ENCODE measurements at places on chromosomes 16 and 17. TPM values are rescaled to one million over a fixed set of nuclear protein-coding genes. Genes with fewer than 3 reads are reported as not detected.

HAS3 gene
- total RNA-seq: 0.40 TPM

GRCh38 chr17:13600475-13601321, 1.0 kb downstream of the HS3ST3A1 start:
- peaks cover 9% of the 10 kb centered on the region for H3K4me1 ChIP-seq
- no peaks in the 10 kb centered on the region for H3K36me3 ChIP-seq
- H3K27me3 ChIP-seq: peaks cover 55% of the 10 kb centered on the region
- H3K27ac ChIP-seq: no peak overlapping the region

GRCh38 chr17:30234964-30235363, 533 bp downstream of the SLC6A4 start:
- H3K4me3 ChIP-seq: peak overlapping the region; percentile 64
- H3K36me3 ChIP-seq: no peaks in the 10 kb centered on the region
- peaks cover 55% of the 10 kb centered on the region for H3K27me3 ChIP-seq
- no peak overlapping the region for H3K27ac ChIP-seq

DNA sequence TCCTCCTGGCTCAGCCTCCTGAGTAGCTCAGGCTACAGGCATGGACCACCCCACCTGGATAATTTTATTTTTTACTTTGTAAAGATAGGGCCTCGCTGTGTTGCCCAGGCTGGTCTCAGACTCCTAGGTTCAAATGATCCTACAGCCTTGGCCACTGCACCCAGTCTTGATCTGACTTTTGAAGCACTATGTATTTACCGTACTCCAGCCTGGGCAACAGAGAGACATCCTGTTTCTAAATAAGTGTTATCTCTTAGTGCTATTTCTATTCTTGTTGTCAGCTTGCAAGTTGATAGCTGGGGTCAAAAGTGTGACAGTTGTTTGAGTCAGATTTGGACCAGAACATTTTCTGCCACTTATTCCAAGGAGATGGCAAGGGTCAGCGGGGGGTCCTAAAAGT, 486.4 kb downstream of the NPIPA7 start:
- peaks cover 17% of the 10 kb centered on the region for H3K27me3 ChIP-seq
- no peak overlapping the region for H3K27ac ChIP-seq
- no peaks in the 10 kb centered on the region for H3K36me3 ChIP-seq
- H3K4me3 ChIP-seq: no peak overlapping the region
- ATAC-seq: no peak

DNA sequence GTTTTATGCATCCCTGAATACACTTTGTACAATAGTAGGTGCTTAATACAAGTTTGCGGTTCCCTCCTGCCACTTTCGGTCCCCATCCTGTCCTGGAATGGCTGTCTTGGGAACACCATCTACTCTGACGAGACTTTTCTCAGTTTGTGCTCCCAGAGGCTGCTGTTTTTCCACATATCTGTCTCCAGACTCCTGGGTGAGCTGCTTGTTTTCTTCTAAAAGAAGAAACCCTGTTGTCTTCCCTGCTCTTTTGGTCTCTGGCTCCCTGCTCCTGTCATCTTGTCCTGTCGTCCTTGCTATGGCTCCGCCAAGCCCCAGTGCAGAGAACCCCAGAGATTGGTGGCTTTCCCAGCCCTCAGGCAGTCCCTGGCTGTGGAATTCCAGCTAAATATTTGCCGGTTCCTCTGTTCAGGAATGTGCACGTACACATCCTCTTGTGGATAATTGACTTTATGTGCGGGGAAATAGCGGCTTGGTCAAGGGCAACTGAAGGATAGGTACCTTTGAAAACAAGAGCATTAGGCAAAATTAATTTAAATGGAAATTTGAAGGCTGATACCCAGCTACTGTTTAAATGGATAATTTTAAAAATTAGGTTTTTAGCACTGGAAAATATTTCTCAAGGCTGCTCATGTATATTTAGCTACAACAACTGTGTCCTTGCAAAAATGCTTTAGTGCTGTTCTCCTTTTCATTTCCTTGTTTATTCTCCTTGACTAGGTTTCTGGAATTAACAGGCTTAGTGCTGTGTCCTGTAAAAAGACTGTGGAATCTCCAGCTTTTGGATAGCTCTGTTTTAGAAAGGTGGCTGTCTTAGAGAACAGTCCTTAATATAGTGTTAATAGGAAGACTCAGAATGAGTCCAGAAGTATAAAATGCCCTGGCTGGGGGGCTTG, 50.2 kb upstream of the SLC12A3 start:
- no peak for ATAC-seq
- no peaks in the 10 kb centered on the region for H3K27me3 ChIP-seq
- H3K4me1 ChIP-seq: no peaks in the 10 kb centered on the region
- H3K4me3 ChIP-seq: no peak overlapping the region
- peaks cover 21% of the 10 kb centered on the region for H3K36me3 ChIP-seq
- no peak overlapping the region for H3K27ac ChIP-seq

- H3K27me3 ChIP-seq: no peaks in the 10 kb centered on the region
- H3K27ac ChIP-seq: no peak overlapping the region
- no peak for ATAC-seq
- H3K4me1 ChIP-seq: no peaks in the 10 kb centered on the region
- peaks cover 29% of the 10 kb centered on the region for H3K36me3 ChIP-seq
These were observed 9.2 kb downstream of the TELO2 start for GRCh38 chr16:1502092-1503004.

GRCh38 chr17:50075446-50076032, 19.6 kb upstream of the PDK2 start:
- no peak overlapping the region for H3K4me3 ChIP-seq
- H3K27ac ChIP-seq: no peak overlapping the region
- H3K36me3 ChIP-seq: no peaks in the 10 kb centered on the region

DNA sequence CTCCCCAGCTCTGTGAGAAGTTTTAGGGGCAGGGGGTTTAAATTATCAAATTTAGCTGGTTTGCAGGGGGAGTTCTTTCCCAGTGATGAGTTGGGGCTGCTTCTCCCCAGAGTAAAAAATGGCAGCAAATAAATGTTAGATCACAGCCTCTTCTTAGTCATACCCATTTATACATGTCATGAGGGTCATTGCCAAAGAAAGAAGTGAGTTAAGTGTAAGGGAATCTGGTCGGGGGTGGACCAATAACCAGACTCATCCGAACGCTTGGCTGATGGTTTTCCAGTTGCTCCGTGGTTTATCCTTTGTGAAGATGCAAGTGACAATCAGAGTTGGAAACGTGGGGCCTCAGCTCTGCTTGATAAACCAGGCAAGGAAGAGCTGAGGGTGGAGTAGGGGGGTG, 87.1 kb downstream of the PLXDC1 start:
- no peak for ATAC-seq
- no peak overlapping the region for H3K27ac ChIP-seq
- H3K36me3 ChIP-seq: no peaks in the 10 kb centered on the region

DNA sequence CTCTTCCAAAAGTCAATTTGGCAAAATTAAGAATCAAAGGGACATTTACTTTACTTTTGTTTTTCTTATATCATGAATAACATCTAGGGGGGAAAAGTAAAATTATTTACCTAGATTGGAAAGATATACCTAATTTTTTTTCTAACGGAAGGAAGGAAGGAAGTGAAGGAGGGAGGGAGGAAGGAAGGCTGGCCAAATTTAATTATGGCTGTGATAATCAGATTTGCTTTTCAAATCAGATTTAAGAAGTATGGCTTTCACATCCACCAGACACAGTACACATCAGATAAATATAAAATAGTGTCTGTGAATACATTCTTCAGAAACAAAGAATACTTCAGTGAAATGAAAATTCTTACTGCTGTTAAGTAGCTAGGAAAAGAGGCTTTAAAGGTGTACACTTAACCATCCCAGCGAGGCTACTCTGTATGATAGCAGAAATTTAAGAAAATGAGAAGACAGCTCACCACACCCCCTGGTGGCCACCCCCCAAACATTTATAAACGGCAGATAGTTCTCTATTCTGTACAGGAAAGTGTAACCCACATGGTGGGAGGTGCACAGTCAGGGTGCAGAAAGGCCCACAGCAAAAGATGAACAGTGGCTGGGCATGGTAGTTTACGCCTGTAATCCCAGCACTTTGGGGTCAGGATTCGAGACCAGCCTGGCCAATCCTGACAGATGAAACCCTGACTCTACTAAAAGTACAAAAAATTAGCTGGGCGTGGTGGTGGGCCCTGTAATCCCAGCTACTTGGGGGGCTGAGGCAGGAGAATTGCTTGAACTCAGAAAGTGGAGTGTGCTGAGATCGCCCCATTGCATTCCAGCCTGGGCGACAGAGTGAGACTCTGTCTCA, 150.8 kb downstream of the SSH2 start:
- H3K36me3 ChIP-seq: no peaks in the 10 kb centered on the region
- no peaks in the 10 kb centered on the region for H3K27me3 ChIP-seq
- ATAC-seq: peak; percentile 99

- H3K4me3 ChIP-seq: no peak overlapping the region
- H3K4me1 ChIP-seq: no peaks in the 10 kb centered on the region
- no peaks in the 10 kb centered on the region for H3K36me3 ChIP-seq
- H3K27ac ChIP-seq: no peak overlapping the region
- no peak for ATAC-seq
These were observed 13.1 kb downstream of the ODAD4 start for GRCh38 chr17:41943492-41943891.

NOL3 gene
- total RNA-seq: 30.0 TPM

- no peaks in the 10 kb centered on the region for H3K4me1 ChIP-seq
- H3K27ac ChIP-seq: no peak overlapping the region
- no peaks in the 10 kb centered on the region for H3K36me3 ChIP-seq
- peaks cover 22% of the 10 kb centered on the region for H3K27me3 ChIP-seq
- H3K4me3 ChIP-seq: no peak overlapping the region
- ATAC-seq: no peak
These were observed 101.8 kb downstream of the FOXL1 start for GRCh38 chr16:86680162-86680561.

- ATAC-seq: no peak
- H3K27ac ChIP-seq: no peak overlapping the region
- no peaks in the 10 kb centered on the region for H3K36me3 ChIP-seq
- H3K4me1 ChIP-seq: peaks cover 12% of the 10 kb centered on the region
- no peak overlapping the region for H3K4me3 ChIP-seq
- no peaks in the 10 kb centered on the region for H3K27me3 ChIP-seq
These were observed 5.8 kb upstream of the SETD6 start for GRCh38 chr16:58509256-58510096.

GRCh38 chr17:3916825-3917224, 560 bp upstream of the P2RX1 start:
- no peak for ATAC-seq
- H3K4me3 ChIP-seq: peak overlapping the region; percentile 33
- peak overlapping the region; percentile 66 for H3K27ac ChIP-seq
- H3K27me3 ChIP-seq: no peaks in the 10 kb centered on the region
- peaks cover 5% of the 10 kb centered on the region for H3K4me1 ChIP-seq
- H3K36me3 ChIP-seq: no peaks in the 10 kb centered on the region

CCDC137 gene
- 48.6 TPM for total RNA-seq

MYCBPAP gene
- total RNA-seq: 3.2 TPM

DNA sequence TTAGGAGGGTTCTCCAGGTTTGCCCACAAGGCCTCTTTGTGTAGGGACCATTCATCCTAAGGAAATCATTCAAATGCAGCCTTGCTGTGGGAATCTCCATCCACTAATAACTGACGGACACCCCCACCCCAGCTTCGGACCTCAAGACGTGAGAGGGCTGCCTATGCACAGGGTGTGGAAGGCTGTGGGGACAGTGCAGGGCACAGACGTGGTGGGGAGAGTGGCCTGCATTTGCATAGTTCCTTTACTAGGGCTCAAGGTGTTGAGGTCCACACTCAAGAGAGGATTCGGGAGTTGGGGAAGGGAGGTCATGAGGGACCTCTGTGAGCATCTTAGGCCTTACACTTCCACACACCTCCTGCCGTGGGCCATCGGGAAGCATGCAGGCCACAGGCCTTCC, 9.8 kb downstream of the DUSP3 start:
- H3K27ac ChIP-seq: no peak overlapping the region
- H3K27me3 ChIP-seq: no peaks in the 10 kb centered on the region
- no peak for ATAC-seq
- H3K36me3 ChIP-seq: peaks cover 50% of the 10 kb centered on the region

DNA sequence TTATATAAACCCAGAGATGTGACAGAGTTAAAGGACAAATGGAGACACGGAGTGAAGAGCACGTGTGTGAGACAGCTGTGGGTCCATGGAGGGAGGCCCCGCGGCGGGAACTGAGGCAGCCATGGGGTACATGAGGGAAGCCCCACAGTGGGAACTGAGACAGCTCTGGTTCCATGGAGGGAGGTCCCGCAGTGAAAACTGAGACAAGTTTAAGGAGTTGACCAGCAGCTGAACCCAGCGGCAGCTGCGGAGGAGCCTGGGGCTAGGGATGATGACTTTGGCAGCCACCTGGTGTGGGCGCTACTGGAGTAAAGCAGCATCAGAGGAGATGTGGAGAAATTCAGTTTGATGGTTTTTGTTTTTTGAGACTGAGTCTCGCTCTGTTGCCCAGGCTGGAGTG, 185.1 kb downstream of the RPTOR start:
- no peaks in the 10 kb centered on the region for H3K27me3 ChIP-seq
- peak overlapping the region; percentile 42 for H3K4me3 ChIP-seq
- peaks cover 16% of the 10 kb centered on the region for H3K4me1 ChIP-seq
- peak overlapping the region; percentile 85 for H3K27ac ChIP-seq

DNA sequence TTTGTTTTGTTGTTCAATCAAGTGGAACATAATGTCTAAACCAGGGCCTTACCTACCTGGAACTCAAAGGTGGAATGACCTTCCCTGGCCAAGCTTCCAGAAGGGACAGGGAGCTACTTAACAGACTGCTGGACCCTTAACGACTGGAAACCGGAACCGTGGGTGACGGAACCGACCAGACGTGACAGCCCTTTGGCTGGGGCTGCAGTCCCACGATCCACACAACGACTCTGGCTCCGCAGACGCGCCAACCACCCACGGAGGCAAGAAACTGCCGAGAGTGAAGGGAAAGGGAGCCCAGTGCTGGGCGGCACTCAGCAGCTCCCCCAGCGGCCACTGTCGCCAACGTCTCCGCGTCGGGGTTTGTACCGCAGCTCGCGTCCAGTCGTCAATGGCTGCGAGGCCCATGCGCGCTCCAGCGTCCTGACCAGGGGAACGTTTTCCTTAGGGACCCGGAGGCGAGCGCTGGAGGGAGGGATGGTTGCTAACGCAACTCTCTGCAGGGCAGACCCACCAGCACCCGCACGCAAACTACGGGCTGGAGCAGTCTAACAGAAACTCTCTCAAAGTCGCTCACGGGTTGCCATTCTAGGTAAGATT, 5.5 kb upstream of the KIF22 start:
- H3K36me3 ChIP-seq: peaks cover under 1% of the 10 kb centered on the region
- H3K4me1 ChIP-seq: peaks cover 13% of the 10 kb centered on the region
- H3K27me3 ChIP-seq: no peaks in the 10 kb centered on the region
- H3K27ac ChIP-seq: no peak overlapping the region
- peak; percentile 80 for ATAC-seq

GRCh38 chr17:74149597-74150427, 53.7 kb upstream of the RPL38 start:
- H3K4me1 ChIP-seq: no peaks in the 10 kb centered on the region
- no peak overlapping the region for H3K4me3 ChIP-seq
- no peak for ATAC-seq

- H3K27me3 ChIP-seq: peaks cover 47% of the 10 kb centered on the region
- H3K4me3 ChIP-seq: no peak overlapping the region
- H3K36me3 ChIP-seq: no peaks in the 10 kb centered on the region
- ATAC-seq: no peak
- no peaks in the 10 kb centered on the region for H3K4me1 ChIP-seq
These were observed 16.7 kb upstream of the MYH10 start for GRCh38 chr17:8647202-8647601.

Measured in activated T-helper 17 cell treated with anti-CD3 and anti-CD28 coated beads, Interleukin-2, amount 50 U/mL, for 72 hours (primary cell).